ENCODE measurements at places on chromosomes 1 and 21.

GRCh38 chr1:150995896-150996295 is 10.8 kb downstream of the MINDY1 start:
- no peak for DNase-seq

- DNase-seq: no peak
These were observed 62.4 kb downstream of the HIVEP3 start for GRCh38 chr1:41856151-41856943.

GRCh38 chr21:42293649-42294272 is 21.4 kb downstream of the TFF3 start:
- no peak for DNase-seq

DNA sequence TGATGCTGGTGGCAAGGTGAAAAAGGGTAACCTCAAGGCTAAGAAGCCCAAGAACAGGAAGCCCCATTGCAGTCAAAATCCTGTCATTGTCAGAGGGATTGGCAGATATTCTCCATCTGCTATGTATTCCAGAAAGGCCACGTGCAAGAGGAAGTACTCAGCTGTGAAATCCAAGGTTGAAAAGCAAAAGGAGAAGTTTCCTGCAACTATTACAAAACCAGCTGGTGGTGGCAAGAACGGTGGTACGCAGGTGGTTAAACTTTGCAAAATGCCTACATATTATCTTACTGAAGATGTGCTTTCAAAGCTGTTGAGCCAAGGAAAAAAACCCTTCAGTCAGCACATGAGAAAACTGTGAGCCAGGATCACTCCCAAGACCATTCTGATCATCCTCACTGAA is 13.7 kb upstream of the VPS45 start:
- no peak for DNase-seq

GRCh38 chr1:101898137-101898536 is 98.6 kb downstream of the OLFM3 start:
- DNase-seq: no peak

- no peak for DNase-seq
These were observed 45.7 kb downstream of the ABCD3 start for GRCh38 chr1:94463765-94464330.

- DNase-seq: no peak
These were observed 506.5 kb downstream of the SMYD3 start for GRCh38 chr1:246000638-246001015.

Data from right renal pelvis (tissue), 4 donors.